ENCODE measurements at places on chromosomes 1 and 21. TPM values are rescaled to one million over a fixed set of nuclear protein-coding genes. Genes with fewer than 3 reads are reported as not detected.

LCE2B gene
- polyA plus RNA-seq = not detected

DDR2 gene
- 4.0 TPM for polyA plus RNA-seq

STUM gene
- polyA plus RNA-seq = 2.1 TPM

ATP6V1G3 gene
- polyA plus RNA-seq = not detected

NCF2 gene
- 3.9 TPM for polyA plus RNA-seq

RPE65 gene
- not detected for polyA plus RNA-seq

CRYAA gene
- not detected for polyA plus RNA-seq

MAP3K21 gene
- 1.4 TPM for polyA plus RNA-seq

IER5 gene
- polyA plus RNA-seq = 16.7 TPM

LCE3E gene
- polyA plus RNA-seq = 5.0 TPM

TRAPPC10 gene
- 7.7 TPM for polyA plus RNA-seq

KCND3 gene
- 0.57 TPM for polyA plus RNA-seq

LRRC41 gene
- polyA plus RNA-seq = 17.4 TPM

CELA3B gene
- polyA plus RNA-seq = 0.18 TPM

LRRIQ3 gene
- polyA plus RNA-seq = 0.26 TPM

RNF207 gene
- 68.0 TPM for polyA plus RNA-seq

CA6 gene
- polyA plus RNA-seq = 0.06 TPM

RGS1 gene
- polyA plus RNA-seq = 4.7 TPM

BSND gene
- polyA plus RNA-seq = not detected

LHX8 gene
- polyA plus RNA-seq = 0.28 TPM

CAMK2N1 gene
- 11.2 TPM for polyA plus RNA-seq

ACTRT2 gene
- polyA plus RNA-seq = not detected

GPR3 gene
- polyA plus RNA-seq = 0.25 TPM

TMCO4 gene
- 26.2 TPM for polyA plus RNA-seq

SIPA1L2 gene
- polyA plus RNA-seq = 16.5 TPM

DYNLT5 gene
- 0.57 TPM for polyA plus RNA-seq

NEGR1 gene
- polyA plus RNA-seq = 1.4 TPM

KRTAP19-3 gene
- not detected for polyA plus RNA-seq

SLC25A33 gene
- polyA plus RNA-seq = 1.9 TPM

RGS8 gene
- polyA plus RNA-seq = not detected

SELENBP1 gene
- polyA plus RNA-seq = 27.4 TPM

SELL gene
- polyA plus RNA-seq = 0.19 TPM

LIN28A gene
- not detected for polyA plus RNA-seq

HES3 gene
- not detected for polyA plus RNA-seq

LDLRAD1 gene
- polyA plus RNA-seq = 0.31 TPM

UBL4B gene
- polyA plus RNA-seq = not detected

GPR52 gene
- 0.05 TPM for polyA plus RNA-seq

CD5L gene
- not detected for polyA plus RNA-seq

SLC27A3 gene
- polyA plus RNA-seq = 30.9 TPM

IL19 gene
- polyA plus RNA-seq = 0.22 TPM

MKNK1 gene
- 19.4 TPM for polyA plus RNA-seq

SPATA46 gene
- not detected for polyA plus RNA-seq

RHD gene
- not detected for polyA plus RNA-seq

ANGPTL7 gene
- 0.28 TPM for polyA plus RNA-seq

CFHR5 gene
- polyA plus RNA-seq = not detected

CGN gene
- 13.7 TPM for polyA plus RNA-seq
